ENCODE measurements at places on chromosomes 2 and 18. TPM values are rescaled to one million over a fixed set of nuclear protein-coding genes. Genes with fewer than 3 reads are reported as not detected.

Gene INPP4A
- total RNA-seq, result 5.8 TPM

Gene CABLES1
- total RNA-seq, result 15.8 TPM

Gene AGXT
- not detected for total RNA-seq

Gene EFR3B
- 12.7 TPM for total RNA-seq

Gene ATP6V1C2
- 0.07 TPM for total RNA-seq

Gene RNF181
- total RNA-seq, result 191 TPM

Gene TEX44
- not detected for total RNA-seq

Gene DOK6
- not detected for total RNA-seq

Gene TMEM37
- 1.5 TPM for total RNA-seq

Gene OSGEPL1
- total RNA-seq, result 4.0 TPM

Gene STAT4
- 4.3 TPM for total RNA-seq

Gene ARMC9
- 16.3 TPM for total RNA-seq

Gene ANKAR
- 1.3 TPM for total RNA-seq

Gene ANKRD36C
- 4.1 TPM for total RNA-seq

Gene EGR4
- 0.43 TPM for total RNA-seq

Gene GALR1
- not detected for total RNA-seq

Gene SPATS2L
- 148 TPM for total RNA-seq

Measured in A549 treated with ZK216348 at 1 μM for 4 hours (cell line).